ENCODE measurements at places on chromosomes 1 and 21. TPM values are rescaled to one million over a fixed set of nuclear protein-coding genes. Genes with fewer than 3 reads are reported as not detected.

CFAP107 gene
- polyA plus RNA-seq: not detected

KTI12 gene
- polyA plus RNA-seq: 10.3 TPM

- peak; percentile 58 for DNase-seq
Observed at GRCh38 chr1:28176492-28177470, at the start of gene PTAFR. Gene PTAFR (minus strand): TSS chr1:28176690. CDS start chr1:28151021, 25,669 bp downstream.

DNA sequence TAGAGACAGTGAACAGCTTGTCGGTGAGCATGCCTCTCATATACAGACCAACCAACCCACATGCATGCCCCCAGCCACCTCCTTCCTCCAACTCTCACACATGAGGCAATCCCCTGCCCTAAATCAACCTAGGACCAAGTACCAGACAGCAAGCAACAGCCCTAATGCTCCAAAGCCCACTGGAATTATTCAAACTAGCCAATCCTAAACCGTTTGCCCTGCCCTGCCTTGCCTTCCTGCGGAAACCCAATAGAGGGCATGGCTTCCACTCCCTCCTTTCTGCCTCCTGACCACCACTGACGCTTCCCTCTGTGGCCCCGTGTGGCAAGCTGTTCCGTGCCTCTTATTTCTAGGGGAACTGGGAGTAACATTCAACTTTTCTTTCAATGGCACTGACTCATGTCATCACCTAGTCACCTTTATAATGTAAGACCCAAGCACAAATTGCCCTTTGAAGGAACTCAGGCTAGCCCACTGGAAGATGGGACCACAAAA is 129.3 kb upstream of the GJB5 start:
- no peak for DNase-seq

DNA sequence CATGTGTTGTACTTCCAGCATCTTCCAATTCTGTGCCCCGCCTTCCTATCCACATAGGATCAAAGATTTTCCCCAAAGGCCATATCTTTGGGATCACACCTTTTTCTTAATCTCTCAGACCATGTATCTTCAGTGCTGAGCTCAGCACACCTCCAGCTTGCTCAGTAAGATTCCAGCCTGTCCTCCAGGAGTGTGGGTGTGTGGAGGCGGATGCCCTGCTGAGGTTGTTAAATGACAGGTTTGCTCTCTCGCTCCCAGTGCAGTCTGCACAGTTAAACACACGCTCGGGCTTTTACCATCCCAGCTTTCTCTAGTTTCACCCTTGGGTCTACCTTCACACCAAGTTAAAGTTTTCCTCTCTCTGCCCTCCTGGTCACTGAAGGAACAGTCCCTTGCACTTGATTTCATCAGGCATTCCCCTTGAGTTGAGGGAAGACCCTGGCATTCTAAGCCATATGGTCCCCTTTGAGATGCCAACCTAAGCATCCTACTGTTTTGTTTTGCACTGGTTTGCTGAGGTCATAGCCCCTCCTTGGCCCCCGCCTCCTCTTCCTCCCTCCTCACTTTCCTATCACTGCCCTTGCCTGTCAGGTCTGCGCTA is 13.7 kb downstream of the MYOG start:
- no peak for DNase-seq

GRCh38 chr1:3469849-3470649 is 15.6 kb downstream of the ARHGEF16 start:
- DNase-seq: peak; percentile 53

DNA sequence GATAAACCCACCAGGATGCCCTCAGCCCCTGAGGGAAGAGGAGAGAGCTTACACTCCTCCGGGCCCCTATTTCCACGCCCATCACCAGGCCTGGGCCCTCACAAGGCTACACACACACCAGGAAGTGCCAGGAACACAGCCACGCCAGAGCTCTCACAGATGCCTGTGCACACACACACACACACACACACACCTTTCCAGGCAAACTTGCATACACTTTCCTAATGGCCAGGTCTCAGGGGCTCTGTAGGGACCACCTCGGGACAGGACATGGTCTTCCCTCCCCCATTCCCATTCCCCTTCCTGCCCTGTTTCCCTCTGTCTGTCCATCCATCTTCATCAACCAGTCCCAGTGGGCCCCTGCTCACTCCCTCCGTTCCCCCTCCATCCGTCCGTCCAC is 9.7 kb upstream of the EPHA2 start:
- no peak for DNase-seq

DNA sequence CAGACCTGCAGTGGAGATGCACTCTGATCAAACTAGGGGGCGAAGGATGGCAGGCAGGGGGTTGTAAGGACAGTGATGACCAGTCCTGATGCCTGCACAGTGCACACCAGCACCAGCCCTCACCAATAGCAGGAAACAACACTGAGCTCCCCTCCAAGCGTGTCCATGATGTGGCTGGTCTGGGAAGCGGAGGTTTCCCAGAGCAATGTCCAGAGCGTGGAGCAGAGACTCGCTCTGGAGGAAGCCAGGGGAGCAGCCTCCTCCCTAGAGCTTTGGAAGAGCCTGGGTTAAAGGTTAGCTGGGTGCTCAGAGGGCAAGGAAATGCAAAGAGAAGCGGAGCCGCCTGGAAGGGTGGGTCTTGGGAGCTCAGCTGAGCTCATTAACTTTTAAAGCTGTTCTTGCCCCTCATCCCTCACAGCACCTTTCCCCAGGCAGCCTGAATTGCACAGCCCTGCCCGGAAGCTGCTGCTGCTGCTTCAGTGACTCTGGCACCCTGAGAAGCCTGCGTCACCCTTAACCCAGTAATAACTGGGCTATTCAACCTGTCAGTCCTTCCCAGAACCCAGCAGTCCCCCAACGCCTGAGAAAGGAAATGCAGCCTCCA is 162.2 kb upstream of the RAB4A start:
- DNase-seq: no peak
